Mucosa of descending colon (tissue), 3 donors: ENCODE measurements at places on chromosomes 2 and 18.

DNA sequence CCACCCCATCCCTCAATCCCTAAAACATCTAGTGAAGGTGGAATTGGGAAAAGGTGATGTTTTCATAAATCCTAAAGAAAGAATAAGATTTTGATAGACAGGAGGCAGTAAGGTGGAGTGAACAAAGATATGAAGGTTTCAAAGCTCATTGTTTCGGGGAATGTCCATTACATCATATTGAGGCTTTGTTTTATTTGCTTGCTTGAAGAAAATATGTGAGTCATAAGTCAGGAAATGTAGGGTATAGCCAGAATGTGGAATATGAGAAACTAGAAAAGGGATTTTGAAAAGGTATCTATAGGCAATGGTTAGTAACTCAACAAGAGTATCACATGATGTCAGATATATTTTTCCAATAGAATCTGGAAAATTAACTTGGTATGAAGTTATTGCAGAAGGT lies 1178.5 kb upstream of the ACVR2A start:
- no peak for DNase-seq

- no peak for DNase-seq
Observed at GRCh38 chr2:100376836-100377235, 40.6 kb downstream of the CHST10 start.

DNA sequence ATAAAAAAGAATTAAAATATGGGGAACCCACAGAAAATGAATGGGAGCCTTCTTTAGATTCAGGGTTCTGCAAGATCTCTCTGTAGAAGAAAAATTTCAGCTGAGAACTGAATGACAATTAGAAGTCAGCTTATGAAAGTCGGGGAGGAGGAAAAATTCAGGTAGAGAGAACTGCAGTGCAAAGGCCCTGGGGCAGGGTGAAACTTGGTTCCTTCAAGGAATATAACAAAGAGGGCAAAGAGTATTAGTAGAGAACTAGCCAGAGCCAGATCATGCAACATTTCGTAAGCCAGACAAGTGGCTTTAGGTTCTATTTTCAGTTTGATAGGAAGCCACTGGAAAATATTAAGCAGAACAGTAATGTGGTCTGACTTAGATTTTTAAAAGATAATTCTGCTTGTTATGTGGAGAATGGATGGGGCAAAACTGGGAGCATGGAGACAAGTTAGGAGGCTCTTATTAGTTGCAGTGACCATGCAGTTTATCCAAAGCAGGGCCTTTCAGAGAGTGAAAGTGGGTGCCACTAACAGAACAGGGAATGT lies 27.9 kb downstream of the RAB27B start:
- DNase-seq: no peak

- DNase-seq: no peak
Observed at GRCh38 chr2:205747829-205748386, 65.6 kb downstream of the NRP2 start.

DNA sequence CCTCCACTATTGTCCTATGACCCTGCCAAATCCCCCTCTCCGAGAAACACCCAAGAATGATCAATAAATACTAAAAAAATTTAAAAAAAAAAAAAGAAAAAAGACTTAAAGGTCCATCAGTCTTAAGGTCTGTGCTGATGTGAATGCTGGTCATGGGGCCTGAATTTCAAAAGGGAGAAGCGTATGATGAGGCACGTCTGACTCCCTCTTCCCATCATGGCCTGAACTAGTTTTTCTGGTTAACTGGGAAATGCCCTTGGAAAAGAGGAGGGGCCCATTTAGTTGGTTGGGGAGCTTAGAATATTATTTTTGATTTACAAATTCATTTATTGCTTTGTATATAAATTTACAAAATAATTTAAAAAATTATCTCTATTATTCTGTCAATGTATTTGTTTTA lies 291.0 kb upstream of the CDH19 start:
- no peak for DNase-seq

DNA sequence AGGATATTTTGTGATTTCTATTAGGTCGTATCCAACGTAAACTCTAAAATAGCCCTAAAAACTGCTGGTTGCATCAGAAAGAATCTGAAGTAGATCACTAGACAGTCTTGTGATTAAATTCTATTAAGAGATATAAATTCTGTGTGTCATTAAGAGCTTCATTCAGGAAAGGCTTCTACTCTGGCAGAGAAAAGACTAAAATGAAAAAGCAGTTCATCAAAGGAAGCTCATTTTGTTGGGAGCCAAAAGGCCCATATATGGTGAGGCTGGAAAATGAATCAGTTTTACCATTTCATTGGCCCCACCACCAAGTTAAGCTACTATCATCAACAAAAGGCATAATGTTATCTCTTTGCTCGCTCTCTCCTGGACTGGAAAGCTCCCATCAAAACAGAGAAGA lies 261.1 kb downstream of the SATB2 start:
- no peak for DNase-seq

- DNase-seq: peak; percentile 82
Observed at GRCh38 chr2:233059797-233060500, at the start of gene INPP5D. Gene INPP5D (plus strand): TSS chr2:233060342. CDS start chr2:233060479, 137 bp downstream.

DNA sequence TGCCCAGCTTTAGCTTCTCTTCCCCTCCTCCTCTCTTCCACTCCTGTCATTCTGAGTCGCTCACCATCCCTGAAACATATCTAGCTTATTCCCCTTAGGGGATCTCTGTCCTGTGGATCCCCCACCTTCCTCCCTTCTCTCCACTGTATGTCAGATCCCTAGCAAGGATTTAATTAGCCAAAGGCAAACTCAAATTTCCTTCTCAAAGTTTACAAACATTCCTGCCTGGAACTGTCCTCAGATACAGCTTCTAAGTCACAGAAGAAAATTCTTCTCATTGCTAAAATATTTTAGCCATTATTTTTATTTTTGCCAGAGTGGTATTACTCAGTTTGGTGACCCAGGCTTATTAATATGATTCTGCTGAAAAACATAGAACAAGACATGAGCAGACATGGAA lies 315.3 kb downstream of the CYP26B1 start:
- DNase-seq: no peak

DNA sequence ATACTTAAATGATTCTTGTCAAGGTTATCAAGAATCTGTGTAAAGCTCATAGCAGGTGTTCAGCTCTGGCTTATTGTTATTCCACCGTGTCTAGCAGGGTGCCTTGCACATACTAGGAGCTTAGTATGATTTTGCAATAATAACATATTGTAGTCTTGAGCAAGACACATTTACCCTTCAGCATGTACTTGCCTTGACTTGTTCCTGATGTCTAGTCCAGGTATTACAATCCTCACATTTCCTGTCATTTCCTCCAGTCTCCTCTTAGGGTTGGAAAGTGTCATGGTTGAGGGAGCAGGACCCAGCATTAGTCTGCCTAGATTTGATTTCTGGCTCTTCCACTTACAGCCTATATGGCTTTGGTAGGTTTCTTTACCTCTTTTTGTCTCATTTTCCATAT lies 246.1 kb downstream of the RAD51AP2 start:
- DNase-seq: no peak

DNA sequence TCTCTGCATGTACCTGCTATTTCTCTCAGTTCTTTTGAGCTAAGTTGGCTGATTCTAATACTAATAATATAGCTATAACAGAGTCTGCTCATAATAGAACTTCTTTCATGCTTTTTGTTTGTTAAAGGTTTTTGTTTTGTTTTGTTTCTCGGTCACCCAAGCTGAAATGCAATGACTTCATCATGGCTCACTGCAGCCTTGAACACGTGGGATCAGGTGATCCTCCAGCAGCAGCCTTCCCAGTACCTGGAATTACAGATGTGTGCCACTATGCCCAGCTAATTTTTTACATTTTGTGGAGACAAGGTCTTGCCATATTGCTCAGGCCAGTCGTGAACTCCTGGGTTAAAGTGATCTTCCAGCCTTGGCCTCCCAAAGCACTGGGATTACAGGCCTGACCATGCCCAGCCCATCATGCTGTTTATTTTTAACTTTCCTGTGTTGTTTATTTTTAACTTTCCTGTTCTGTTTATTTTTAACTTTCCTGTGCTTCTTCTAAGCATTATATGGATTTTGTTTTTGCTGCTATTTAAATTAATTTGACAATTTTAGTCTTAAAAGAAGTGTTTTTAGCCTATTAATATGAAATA lies 763.8 kb upstream of the CDH7 start:
- no peak for DNase-seq

- DNase-seq: no peak
Observed at GRCh38 chr2:225270053-225270452, 129.5 kb upstream of the NYAP2 start.

DNA sequence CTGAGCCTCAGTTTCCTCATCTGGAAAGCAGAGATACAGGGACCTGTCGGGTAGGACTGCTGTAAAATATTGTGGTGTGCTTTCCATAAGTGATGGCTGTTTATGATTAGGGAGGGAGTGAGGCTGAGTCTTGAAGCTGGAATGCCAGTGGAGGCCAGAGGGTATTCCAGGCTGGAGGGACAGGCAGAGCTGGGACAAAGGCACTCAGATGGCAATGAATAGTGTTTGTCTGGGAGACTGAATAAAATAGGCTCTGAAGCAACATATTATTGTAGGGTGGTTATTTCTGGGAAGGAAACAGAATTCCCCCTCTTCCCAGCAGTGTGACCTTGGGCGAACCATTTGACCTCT lies 120.7 kb downstream of the INHBB start:
- no peak for DNase-seq

DNA sequence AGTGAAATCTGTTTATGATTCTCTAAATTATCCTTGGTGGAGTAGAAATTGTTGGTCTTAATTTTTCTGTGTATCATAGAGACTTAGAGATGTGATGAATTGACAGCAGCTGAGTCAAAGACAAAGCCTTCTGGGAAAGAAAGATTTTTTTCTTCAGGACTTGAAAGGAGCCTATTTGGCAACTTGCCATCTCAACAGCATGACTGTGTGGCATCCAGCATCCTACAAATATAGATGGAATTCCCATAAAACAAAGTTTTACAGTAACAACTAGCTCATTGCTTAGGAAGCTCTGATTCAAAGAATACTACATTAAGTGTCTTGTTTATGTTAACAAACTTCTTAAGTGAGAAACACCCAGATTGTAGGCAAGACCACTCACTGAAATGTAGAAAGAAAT lies 79.2 kb upstream of the SETBP1 start:
- no peak for DNase-seq

GRCh38 chr2:158677542-158677941 lies 117.6 kb upstream of the DAPL1 start:
- no peak for DNase-seq

- no peak for DNase-seq
Observed at GRCh38 chr2:211376410-211376809, 820.0 kb downstream of the CPS1 start.

- DNase-seq: no peak
Observed at GRCh38 chr2:17918789-17919188, 40.3 kb downstream of the KCNS3 start.

DNA sequence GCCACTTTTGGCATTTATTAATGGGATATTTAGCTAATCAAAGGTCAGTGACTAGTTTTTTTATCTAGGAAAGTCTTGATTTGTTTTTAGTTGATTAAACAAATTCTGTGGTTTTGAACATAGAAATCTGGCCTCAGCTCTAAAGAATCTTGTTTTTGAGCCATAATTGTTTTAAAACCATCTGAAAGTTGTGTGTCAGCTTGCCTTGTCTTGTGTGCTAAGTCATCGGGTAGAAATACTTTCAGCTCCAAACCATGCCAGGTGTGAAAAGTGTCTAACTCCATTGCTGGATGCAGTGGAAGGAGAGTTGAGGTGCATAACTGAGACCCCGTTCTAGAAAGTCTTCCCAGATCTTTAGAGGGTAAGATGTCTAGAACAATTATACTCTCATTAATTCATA lies 22.7 kb downstream of the FARP2 start:
- DNase-seq: no peak

- DNase-seq: no peak
Observed at GRCh38 chr2:126756125-126756524, 100.2 kb downstream of the GYPC start.

GRCh38 chr18:29712785-29713184 lies 1329.8 kb downstream of the DSC3 start:
- no peak for DNase-seq

DNA sequence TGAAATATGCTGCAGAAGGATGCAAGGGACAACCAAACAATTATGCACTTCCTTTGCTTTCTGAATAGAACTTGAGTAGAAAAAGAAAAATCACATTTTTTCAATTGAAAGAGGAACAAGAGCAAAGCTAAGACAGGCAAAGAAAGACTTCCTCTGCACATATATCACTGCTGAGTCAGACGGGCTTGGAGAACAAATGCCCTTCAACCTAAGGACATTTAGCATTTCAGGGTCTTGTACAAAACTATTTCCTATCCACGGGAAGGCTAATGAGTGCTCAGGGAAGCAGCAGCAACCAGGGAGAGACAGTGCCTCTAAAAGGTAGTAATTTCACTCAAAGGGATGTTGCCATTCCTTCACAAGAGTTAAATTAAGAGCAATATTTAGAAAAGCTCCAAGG lies 570.0 kb upstream of the GCFC2 start:
- no peak for DNase-seq
